GF-D8 (cell line): ENCODE measurements at places on chromosomes 4 and X.
A peak's percentile ranks its signal among the peaks of the same experiment; 100 is the strongest.

GRCh38 chr4:152935143-152935542 is 980 bp upstream of the FHDC1 start:
- DNase-seq, result no peak

GRCh38 chr4:177093964-177094363 is 215.7 kb upstream of the NEIL3 start:
- no peak for DNase-seq

DNA sequence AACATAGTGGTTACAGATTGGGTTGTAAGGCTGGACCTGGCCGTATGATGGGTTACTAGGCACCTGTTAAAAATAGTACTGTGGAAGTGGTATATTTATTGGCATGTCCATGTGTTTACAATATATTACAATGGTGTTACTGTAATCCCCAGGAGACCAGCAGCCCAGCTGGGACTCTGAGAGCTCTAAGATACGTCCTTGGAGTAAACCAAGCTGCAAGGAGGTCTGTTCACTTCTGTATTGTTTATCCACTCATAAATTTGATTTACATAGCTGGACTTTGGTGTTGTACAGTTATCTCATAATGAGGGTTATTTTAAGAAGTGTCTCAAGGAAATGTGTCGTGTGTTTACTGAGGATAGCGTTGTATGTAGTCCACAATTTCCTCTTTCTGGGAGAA is 93.8 kb downstream of the TBL1X start:
- no peak for DNase-seq

GRCh38 chr4:8077181-8078108 is 81.2 kb downstream of the ABLIM2 start:
- DNase-seq, result no peak

- DNase-seq, result no peak
Observed at GRCh38 chr4:126532527-126532926, 1100.2 kb upstream of the INTU start.

- peak; percentile 34 for DNase-seq
Observed at GRCh38 chr4:129362691-129363274, 266.8 kb downstream of the C4orf33 start.

DNA sequence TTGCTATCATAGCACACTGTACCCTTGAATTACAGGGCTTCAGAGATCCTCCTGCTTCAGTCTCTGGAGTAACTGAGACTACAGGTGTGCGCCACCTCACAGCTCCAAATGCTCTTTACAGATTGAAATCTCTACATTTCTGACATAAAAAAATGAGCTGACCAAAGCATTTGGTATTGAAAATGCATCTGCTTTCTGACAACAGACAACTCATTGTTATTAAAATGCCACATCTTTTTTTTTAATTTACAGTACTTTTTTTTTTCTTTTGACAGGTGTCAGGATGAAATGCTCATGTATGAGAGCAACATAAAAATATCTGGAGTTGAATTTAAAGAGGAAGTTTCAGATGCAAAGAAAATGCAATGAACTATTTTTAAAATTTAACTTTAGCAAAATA is 764.5 kb downstream of the TRAM1L1 start:
- no peak for DNase-seq
